ENCODE measurements at places on chromosomes 7 and 10. TPM values are rescaled to one million over a fixed set of nuclear protein-coding genes. Genes with fewer than 3 reads are reported as not detected.

AGR2 gene
- total RNA-seq: 182 TPM

SUN3 gene
- not detected for total RNA-seq

PHYHIPL gene
- not detected for total RNA-seq

DGKI gene
- 1.4 TPM for total RNA-seq

INSYN2A gene
- 0.10 TPM for total RNA-seq

TMEM270 gene
- not detected for total RNA-seq

WNT8B gene
- 0.13 TPM for total RNA-seq

ANKRD1 gene
- total RNA-seq: 165 TPM

FAM25A gene
- total RNA-seq: not detected

RHOBTB1 gene
- total RNA-seq: 16.3 TPM

FAM170B gene
- 0.26 TPM for total RNA-seq

ABCB1 gene
- total RNA-seq: 7.0 TPM

LIPJ gene
- total RNA-seq: not detected

GPR15LG gene
- not detected for total RNA-seq

FAM13C gene
- 14.5 TPM for total RNA-seq

GIMAP1 gene
- 5.0 TPM for total RNA-seq

TYSND1 gene
- 11.3 TPM for total RNA-seq

CALCR gene
- 0.16 TPM for total RNA-seq
